ENCODE measurements at places on chromosomes 6 and 20.

- no peak for DNase-seq
These were observed 581.5 kb downstream of the MMUT start for GRCh38 chr6:48881551-48881950.

DNA sequence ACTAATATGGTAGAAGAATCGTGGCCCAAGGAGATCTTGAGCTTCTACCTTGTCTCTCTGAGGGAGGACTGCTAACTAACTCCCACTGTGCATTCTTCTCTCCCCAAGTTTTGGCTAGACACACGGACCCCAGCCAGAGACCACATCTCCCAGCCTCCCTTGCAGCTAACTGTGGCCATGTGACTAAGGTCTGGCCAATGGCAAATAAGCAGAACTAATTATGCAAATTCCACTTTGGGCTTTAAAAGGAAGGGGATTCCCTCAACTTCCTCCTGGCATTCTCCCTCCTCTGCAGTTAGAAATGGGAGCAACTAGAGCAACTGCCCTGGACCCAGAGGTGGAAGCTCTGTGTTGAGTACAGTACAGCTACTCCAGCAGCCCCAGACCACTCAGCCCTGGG, 15.4 kb downstream of the BPIFA2 start:
- DNase-seq = no peak

GRCh38 chr6:8939615-8940014, 504.3 kb upstream of the SLC35B3 start:
- no peak for DNase-seq

- no peak for DNase-seq
These were observed 385.9 kb upstream of the RUNX2 start for GRCh38 chr6:44942201-44942600.

GRCh38 chr20:51237278-51237677, 214.4 kb upstream of the KCNG1 start:
- no peak for DNase-seq

- DNase-seq = no peak
These were observed 63.4 kb downstream of the SERAC1 start for GRCh38 chr6:158104696-158105095.

DNA sequence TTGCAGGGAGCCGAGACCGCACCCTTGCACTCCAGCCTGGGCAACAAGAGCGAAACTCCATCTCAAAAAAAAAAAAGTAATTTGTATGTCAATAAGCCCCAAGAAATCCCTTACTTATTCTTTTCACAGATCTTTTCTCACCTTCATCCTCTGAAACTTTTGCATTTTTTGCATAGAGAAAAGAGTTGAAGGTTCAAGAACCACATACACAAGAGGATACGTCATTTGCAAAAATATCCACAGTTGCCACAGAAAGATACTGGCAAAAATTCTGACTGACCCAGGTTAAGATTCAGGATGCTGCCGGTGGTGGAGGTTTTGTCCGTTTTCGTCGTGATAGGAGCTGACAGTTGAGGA, 94.5 kb downstream of the ZMYND8 start:
- DNase-seq = no peak

DNA sequence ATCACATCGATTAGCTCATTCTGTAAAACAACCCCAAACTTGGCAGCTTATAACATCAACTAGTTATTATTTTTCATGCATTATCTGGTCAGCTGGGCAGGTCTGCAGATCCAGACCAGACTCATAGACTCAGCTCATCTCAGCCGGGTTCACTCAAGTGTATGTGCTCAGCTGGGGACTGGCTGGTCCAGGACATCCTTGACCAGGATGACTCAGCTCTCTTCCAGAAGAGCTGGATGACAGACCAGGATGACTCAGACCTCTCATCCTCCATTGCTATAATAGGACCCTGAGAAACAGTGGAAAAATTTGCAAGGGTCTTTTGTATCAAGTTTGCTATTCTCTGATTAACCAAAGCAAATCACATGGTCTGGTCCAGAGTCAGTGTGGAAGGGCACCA, 312.5 kb upstream of the PLCB4 start:
- no peak for DNase-seq

GRCh38 chr6:1310628-1311399, 1.1 kb upstream of the FOXQ1 start:
- no peak for DNase-seq

DNA sequence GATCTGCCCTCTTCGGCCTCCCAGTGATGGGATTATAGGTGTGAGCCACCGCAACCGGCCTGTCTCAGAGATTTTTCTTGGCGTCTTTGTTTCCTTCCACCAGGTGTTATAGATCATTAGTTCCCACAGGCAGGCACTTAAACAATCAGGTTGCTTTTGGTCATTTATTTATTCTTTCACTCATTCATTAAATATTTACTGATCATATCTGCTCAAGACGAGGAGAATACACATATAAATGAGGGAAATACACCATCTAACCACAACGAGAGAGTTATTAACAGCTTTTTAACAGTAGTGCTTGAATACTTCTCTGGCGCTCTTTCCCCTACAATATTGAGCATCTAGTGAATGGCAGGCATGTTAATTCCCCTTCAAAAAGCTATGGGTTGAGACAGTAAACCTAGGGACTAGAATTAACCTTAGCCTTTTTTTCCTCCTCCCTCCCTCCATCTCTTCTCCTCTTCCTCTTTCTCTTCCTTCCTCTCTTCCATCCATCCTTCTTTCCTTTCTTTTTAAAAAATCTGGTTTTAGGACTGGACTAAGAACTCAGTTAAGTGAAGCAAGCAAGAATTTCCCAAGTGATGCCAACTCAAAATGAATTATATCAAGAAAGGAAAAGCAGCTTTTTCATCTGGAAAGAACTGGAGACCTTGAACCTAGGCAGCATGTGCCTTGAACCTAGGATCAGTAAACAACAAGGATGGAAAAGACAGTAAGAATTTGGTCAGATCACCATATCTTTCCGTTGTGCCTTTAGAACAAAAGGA, 41.1 kb upstream of the RFPL4B start:
- no peak for DNase-seq

GRCh38 chr6:34233867-34234266, 2.8 kb upstream of the HMGA1 start:
- DNase-seq = peak; percentile 2

- DNase-seq = no peak
These were observed 49.0 kb upstream of the VSTM2L start for GRCh38 chr20:37853823-37854375.

GRCh38 chr6:56899311-56899710, 55.6 kb upstream of the BEND6 start:
- no peak for DNase-seq

DNA sequence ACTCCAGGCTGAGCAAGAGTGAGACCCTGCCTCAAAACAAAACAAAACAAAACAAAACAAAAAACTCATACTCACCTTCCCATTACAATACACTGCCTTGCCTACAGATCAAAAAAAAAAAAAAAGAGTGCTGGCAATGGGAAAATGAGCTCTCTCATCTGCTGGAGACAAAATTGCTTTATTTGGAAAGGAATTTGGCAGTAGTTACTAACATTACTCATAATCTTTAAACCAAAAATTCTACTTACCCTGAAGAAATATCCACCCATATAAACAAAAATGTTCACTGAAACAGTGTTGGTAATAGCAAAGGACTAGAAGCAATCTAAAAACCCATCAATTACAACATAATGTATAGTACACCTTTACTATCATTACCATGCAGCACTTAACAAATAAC, 120.4 kb downstream of the RNGTT start:
- DNase-seq = peak; percentile 2

DNA sequence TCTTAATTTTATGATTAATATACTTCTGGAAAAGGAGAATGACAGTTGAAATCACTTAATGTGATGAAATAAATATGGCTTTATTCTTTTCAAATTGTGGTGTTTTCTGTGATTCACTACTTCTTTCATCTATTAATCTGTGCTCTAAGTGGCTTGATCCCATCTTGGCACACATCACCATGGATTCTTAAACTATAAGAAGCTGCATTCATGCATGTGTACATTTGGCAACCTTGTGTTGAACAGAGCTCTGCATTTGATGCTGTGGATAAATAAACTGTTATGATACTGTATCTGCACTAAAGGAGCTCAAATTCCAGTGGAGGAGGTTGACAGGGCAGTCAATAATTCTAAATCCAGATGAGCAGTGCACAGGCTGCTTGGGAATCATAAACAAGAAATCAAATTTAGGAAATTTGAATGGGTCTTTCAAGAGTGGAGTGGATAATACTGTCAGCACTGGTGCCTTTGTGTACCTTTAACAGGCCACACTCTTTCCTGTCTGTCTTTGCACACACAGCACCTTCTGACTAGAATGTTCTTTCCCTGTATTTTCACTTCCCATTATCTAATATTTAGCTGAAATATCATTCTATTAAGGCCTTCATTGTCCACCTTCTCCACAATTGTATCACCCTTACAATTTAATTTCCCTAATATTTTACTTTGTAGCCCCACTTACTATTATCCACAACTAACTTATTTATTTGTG, 252.9 kb downstream of the GRM1 start:
- DNase-seq = no peak

DNA sequence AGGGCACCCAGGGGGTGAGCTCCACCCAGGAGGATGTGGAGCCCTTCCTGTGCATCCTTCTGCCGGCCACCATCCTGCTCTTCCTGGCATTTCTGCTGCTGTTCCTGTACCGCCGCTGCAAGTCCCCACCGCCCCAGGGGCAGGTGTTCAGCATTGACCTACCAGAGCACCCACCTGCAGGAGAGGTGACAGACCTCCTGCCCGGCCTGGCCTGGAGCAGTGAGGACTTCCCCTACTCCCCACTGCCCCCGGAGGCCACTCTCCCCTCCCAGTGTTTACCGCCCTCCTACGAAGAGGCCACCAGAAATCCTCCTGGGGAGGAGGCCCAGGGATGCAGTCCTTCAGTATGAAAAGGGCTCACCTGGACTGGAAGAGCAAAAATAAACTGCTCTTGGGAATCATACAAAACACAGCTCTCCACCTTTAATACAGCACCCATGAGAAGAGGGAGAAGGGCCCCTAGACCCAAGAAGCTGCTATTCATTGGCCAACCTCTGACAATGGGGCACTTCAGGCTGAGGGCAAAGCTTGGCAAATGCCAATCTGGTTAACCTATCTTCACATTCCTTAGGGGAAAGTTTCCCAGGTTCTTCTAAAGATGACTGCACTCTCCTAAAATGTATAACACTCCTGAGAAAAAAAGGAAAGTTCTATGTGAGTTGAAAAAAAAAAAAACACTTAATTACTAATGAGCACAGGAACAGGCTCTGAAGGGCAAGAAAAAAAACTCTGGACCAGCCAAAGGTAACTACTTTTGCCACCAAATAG, 5.0 kb downstream of the SMIM28 start:
- DNase-seq = no peak

DNA sequence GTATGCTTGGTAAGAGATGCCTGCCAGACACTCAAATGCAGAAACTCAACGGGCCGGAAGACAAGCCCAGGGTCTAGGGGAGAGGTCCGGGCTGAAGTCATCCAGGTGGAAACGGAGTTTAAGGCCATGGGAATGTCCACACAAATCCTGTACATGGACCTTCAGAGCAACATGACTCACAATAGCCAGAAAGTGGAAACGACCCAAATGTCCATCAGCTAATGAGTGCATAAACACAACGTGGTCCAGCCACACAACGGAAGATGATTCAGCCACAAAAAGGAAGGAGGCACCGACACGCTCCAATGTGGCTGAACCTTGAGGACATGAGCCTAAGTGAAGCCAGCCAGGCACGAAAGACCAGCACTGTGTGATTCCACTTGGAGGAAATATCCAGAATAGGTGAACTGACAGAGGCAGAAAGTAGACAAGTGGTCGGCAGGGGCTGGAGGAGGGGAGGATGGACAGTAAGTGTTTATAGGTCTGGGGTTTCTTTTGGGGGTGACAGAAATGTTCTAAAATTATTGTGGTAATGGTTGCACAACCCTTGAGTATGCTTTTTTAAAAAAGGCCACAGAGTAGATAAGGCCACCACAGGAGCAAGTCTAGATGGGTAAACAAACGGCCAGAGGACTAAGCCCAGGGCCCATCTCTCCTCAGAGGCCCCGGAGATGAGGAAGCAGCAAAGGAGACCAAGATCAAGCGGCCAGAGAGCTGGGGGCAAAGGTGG, 105.6 kb downstream of the PREX1 start:
- DNase-seq = peak; percentile 82

- DNase-seq = no peak
These were observed 29.1 kb downstream of the HECA start for GRCh38 chr6:139164001-139164400.

- DNase-seq = no peak
These were observed 13.5 kb upstream of the SNAI1 start for GRCh38 chr20:49969234-49969633.

DNA sequence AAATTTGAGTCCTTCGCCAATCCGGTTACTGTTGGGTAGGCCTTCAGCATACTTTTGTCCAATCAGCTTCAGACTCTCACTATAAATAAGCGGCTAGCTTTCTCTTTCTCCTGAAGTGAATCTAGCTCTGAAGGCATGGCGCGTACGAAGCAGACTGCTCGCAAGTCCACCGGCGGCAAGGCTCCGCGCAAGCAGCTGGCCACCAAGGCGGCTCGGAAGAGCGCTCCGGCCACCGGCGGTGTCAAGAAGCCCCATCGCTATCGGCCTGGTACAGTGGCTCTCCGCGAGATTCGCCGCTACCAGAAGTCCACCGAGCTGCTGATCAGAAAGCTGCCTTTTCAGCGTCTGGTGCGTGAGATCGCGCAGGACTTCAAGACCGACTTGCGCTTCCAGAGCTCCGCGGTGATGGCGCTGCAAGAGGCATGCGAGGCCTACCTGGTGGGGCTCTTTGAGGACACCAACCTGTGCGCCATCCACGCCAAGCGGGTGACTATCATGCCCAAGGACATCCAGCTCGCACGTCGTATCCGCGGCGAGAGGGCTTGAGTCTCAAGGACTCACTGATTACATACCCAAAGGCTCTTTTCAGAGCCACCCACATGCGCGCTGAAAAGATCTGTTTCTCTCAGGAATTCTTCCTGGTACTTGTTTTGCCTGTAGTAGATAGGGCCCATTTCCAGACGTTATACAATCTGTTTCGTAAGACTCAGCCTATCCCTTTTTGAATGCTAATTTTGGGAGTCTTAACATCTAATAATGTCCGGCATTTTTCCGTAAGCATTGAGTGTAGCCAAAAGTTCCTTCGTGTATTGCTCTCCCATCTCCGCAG, 102.0 kb downstream of the OR2B2 start:
- peak; percentile 85 for DNase-seq

DNA sequence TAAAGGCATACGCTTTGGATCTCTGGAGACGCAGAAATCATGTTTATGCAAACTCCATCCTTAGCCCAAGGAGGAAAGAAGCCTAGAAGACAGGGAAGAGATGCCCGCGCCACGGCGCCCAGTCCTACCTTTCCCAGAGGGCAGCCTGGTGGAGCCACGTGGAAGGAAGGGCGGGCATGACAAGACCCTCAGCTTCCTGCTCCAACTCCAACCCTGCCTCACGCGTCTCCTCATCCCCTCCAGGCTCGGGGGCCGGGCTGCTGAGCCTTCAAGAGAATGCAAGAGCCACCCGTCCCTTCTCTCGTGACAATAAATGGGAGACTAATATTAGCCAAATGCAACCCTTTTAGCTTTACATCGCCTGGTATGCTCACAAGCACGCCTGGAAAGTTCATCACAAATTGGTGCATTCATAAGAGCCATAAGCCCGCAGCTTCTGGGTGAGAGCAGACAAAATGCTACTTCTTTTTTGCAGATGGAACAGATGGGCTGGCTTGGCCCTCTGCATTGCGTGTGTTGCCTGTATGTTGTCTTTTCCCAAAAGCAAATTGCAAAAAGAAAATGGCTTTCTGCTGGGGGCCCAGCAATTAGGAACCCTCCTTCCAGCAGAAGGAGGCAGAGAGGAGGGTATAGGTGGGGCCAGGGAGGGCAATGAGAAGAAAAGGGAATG, 8.2 kb upstream of the NTSR1 start:
- DNase-seq = peak; percentile 53

- peak; percentile 84 for DNase-seq
These were observed 20.4 kb upstream of the EFHC1 start for GRCh38 chr6:52399511-52400312.

Measured in Ammon's horn (tissue), 1 donor.